ENCODE measurements at places on chromosomes 2 and 18.

GRCh38 chr2:11405599-11406266, 60.2 kb downstream of the E2F6 start:
- no peak for DNase-seq

DNA sequence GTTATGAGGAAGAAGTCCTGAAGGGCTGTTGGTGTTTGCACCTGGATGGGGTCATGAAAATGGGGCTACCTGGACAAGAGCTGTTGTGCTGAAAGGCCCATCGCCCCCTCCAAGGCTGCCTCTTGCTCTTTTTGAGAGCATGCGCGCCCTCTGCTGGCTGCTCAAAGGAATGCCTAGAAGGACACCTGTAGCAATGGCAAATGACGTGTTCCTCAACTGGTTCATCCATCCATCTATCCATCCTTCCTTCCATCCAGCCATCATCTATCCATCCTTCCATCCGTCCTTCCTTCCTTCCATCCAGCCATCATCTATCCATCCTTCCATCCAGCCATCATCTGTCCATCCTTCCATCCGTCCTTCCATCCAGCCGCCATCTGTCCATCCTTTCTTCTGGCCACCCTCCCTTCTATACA, 17.2 kb upstream of the RPL31 start:
- DNase-seq = peak; percentile 78

DNA sequence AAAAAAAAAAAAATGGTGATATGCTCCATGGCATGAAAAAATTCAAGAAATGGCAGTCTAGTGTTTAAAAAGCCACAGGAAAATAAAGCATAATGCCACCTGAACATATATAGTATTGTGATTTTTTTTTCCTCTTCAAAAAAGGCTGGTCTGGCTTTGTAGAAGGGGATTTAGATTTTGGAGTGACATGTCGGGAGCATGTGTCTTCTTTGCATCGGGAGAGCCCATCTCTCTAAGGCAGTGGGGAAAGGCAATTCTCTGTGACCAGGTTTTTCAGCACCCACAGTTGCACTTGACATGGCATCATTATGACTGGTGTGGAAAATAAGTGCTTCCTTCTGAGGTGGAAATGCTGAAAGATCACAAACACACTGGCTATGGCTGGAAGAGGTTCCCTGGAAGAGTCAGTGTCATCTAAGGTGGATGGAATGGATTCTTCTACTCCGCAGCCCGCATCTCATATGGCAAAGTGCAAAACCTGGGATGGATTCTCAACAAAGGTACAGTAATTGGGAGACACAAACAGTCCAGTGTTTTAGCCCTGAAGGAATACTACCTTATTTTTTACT, 172.5 kb downstream of the AGAP1 start:
- DNase-seq = peak; percentile 72

DNA sequence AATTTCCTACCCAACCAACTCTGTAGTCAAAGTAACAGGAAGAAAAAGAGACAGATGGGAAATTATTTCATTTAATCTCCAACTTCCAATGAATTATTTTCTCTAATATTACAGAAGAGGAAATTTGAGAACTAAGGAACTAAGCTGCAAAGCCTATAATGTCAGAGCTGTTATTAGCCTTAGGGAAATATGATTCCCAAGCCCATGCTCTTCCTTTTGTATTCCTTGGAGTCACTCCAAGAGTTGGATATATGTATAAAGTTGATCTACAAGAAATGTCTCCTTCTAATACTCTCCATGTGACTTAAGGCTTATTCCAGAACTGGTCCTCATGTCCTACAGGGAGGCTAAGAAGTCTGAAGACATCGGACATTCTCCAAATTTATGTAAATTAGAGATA, 31.6 kb upstream of the VWC2L start:
- no peak for DNase-seq

DNA sequence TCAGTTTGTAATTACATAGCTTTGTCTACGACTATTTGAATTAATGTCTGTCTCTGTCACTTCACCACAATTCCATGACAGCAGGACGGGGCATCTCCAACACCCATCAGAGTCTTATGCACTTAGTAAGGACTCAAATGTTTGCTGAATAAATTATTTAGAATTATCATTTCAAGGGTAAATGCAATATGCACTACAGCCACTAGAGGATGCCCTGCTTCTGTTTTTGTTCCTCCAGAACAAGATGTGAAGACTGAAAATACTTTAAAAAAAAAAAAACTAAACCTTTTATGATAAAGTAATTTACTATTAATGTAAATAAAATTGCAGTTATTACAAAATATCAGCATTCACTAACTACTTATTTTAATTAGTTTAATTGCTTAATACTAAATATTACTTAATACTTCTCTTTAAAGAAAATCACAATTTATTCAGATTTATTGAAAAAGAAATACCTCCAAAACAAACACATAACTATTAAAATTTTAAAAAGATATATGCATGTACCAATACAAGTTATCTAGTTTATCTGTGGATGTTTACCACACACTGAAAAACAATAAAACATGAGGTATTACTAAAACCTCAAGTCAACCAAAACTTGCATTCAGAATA, 3.2 kb downstream of the PIGN start:
- DNase-seq = peak; percentile 78

DNA sequence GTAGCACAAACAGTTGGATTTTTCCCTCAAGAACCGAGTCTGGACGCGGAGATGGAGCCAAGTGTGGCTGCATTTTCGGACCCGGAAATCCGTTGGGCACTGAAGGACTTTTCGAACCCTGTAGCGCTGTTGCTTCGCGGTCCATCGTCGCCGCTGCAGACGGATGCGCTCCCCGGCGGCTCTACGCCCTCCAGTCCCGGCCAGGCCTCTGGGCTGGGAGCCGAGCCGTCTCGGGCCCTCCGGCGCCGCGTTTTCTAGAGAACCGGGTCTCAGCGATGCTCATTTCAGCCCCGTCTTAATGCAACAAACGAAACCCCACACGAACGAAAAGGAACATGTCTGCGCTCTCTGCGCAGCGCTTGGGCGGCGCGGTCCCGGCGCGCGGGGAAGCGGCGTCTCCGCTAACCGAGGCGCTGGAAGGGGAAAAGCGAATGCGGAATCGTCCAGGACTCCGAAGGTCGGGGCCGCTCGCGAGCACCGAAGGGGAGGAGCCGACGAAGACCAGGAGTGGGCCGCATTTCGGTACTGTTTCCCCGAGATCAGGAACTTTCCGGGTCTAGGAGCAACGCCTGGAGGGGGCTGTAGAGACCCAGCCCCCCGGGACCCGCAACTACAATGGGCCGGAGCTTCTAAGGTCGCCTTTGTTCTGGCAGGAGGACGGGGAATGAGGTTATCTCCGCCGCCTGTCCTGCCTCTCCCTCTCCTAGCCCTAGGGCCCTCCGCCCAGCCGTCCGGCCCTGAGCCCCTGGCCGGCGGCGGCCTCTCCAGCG, 3.2 kb downstream of the EMX1 start:
- DNase-seq = no peak

GRCh38 chr2:144479138-144479537, 40.8 kb downstream of the ZEB2 start:
- no peak for DNase-seq

Data from RKO (cell line).